Tibial artery (tissue), 4 donors: ENCODE measurements at places on chromosomes 16 and 17.

GRCh38 chr16:68073902-68074760 is 11.0 kb upstream of the NFATC3 start:
- no peak for DNase-seq

GRCh38 chr17:10067446-10068143 is 130.8 kb downstream of the GAS7 start:
- DNase-seq, result no peak

DNA sequence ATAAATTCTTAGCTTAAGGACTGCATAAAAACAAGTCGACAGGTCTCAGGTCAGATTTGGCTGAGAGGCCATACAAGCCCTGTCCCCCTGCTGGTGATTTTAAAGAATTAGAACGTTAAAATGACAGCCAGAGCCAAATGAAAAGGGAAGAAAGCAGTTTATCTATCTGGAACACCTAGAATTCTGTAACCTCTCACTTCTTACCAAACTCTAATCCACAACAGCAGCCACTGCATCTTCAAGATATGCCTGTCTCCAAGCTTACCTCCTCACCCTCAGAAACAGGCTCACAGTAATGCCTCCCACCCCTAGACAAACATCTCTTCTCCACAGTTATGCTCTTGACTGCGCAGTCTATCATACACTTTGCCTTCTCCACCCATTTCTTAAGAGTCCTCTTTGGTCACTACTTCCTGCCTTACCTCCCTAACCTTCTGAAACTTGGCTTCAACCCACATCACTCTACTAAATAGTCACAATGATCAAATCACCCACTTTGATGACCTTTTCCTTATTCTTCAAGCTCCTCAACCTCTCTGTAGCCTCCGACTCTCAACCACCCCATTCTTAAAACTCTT is 14.2 kb downstream of the ANKFY1 start:
- DNase-seq, result no peak

GRCh38 chr17:76517638-76518038 is 16.4 kb upstream of the RHBDF2 start:
- no peak for DNase-seq

GRCh38 chr16:64361753-64362152 is 760.1 kb downstream of the CDH11 start:
- no peak for DNase-seq

DNA sequence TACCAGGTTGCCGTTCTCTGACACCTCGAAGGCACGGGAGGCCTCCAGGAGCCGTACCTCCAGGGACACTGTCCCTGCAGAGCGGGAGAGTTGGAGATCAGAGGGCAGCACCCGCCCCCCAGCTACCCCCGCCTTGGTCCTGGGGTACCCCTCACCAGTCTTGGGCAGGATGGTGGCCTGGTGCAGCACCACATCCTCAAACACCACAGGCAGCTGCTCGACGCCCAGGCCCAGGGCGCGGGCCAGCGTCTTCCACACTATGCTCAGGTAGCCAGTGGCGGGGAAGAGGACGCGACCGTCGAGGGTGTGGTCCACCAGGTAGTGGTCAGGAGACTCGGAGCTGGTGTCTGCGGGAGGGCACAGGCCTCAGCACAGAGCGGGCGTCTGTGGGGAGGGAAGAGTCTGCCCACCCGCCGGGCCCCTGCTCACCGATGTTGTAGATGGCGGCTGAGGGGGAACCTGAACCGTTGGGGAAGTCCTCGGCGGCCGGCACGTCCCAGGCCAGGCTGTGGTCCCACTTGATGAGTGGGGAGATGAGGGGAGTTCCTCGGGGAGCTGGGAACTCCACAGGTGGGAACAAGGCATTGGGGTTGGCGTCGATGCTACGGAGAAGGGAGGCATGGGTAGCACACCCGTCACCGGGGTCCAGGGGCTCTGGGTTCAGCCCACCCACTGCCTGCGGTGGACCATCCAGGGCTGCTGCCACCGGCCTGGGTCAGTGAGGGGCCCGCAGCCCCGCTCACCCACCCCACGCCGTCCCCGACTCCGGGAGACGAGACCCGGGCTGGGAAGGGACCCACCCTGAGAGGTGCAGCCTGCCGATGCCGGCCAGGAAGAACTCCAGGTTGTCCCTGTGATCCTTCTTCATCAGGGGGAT is 9.8 kb downstream of the FASN start:
- DNase-seq, result no peak

DNA sequence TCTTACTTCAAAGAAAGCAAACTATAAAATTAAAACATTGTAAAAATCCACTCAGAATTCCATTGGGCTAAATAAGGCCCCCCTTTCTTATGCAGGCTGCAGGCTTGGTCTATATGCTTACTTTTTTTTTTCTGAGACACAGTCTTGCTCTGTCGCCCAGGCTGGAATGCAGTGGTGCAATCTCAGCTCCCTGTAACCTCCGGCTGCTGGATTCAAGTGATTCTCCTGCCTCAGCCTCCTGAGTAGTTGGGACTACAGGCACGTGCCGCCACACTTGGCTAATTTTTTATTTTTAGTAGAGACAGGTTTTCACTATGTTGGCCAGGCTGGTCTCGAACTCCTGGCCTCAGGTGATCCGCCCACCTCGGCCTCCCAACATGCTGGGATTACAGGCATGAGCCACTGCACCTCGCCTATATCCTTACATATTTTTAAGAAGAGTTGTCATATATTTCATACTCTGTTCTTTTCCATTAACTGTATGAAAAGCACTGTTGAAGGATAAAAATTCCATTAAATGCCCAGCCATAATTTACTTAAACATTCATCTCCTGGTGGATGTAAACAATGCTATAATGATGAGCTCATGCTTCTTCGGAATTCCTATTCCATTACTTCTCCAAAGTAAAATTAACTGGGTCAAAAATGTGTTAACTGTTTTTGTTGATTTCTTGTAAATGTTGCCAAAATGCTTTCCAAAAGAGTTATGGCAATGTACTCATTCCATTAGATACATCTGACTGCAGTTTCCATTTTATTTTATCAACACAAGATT is 17.8 kb downstream of the SNN start:
- no peak for DNase-seq

DNA sequence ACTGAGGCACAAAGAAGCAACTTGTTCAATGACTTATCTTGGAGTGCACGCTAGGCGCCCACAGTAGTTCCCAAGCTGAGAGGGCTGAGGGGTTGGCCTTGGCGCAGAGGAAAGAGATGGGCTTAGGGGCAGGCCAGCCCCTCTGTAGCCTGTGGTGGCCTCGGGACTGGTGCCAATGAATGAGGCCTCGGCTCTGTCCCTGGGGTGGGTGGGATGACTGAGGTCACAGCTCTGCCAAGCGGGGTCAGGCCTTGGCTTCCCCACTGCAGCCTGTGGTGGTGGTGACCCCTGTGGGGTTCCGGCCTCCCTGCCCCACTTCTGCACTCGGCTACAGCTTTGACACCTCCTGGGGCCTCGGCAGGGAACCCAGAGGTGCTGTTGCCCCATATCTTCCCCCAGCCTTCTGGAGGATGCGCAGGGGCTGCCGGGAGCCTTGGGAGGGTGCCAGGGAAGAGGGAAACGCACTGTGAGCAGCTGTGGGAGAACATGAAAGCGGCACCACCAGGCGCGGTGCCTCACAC is 46.0 kb downstream of the BEAN1 start:
- no peak for DNase-seq
